Right renal pelvis (tissue), 4 donors: ENCODE measurements at places on chromosomes 11 and 22. TPM values are rescaled to one million over a fixed set of nuclear protein-coding genes. Genes with fewer than 3 reads are reported as not detected.

DNA sequence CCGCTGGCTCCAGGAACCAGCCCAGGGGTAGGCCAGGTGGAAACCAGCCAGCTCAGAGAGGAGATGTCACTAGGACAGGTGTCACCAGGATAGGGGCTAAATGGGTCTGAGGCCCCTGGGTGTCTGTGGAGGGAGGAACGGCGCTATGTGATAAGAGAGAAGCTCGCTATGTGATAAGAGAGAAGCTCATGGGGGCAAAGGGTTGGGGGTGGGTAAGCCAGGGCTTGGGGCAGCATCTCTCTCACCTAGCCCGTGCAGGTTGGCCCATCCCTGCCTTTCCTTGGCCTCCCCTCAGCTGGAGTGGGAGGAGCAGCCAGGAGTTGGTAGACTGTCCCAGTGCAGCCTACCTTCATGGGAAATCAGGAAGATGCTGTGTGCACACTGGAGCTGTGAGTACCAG, 26.5 kb upstream of the SUSD2 start:
- no peak for DNase-seq

DNA sequence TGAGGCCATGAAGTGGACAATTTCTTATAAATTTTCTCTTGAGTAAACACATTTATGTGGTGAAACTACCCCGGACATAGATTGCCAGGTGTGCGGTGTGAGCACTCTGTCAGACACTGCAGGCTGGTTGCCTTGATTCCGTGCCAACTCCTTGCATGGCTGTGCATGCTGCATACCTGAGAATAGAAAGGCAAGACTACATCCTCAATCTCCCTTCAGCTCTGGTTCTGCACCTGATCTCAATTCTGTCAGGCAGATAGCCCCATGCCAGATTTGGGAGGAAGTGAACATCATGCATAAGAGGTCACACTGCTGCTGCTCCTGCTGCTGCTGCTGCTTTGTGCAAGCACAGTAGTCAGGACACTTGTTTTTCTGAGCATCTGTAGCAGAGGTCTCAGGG, 42.5 kb upstream of the DEUP1 start:
- no peak for DNase-seq

DNA sequence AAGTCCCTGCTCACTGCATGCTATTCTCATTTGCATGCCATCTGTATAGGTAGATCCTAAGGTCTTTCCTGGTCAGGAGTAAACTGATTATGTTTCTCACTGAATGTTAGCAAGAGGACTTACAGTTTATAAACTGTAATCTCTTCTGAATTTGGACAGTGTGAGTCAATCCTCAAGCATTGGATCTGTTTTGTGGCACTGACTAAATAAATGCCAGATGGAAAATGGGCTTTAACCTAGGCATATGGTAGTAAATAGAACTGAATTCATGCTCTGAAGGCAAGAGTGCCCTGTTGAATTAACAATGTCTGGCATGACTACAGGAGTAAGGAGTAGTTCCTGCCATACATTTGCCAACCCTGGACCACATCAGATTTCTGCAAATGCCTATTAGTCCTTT, 11.4 kb downstream of the FAM181B start:
- DNase-seq: no peak

- no peak for DNase-seq
Observed at GRCh38 chr11:60987577-60988277, 16.2 kb downstream of the CD6 start.

- no peak for DNase-seq
Observed at GRCh38 chr11:95877291-95877690, 46.6 kb downstream of the MTMR2 start.

GRCh38 chr11:123145220-123145619, 49.8 kb downstream of the CLMP start:
- no peak for DNase-seq

FIBP gene
- 106 TPM for polyA plus RNA-seq
